ENCODE measurements at places on chromosomes 4 and X.

GRCh38 chrX:96770315-96770714 is 85.7 kb downstream of the DIAPH2 start:
- DNase-seq: no peak

DNA sequence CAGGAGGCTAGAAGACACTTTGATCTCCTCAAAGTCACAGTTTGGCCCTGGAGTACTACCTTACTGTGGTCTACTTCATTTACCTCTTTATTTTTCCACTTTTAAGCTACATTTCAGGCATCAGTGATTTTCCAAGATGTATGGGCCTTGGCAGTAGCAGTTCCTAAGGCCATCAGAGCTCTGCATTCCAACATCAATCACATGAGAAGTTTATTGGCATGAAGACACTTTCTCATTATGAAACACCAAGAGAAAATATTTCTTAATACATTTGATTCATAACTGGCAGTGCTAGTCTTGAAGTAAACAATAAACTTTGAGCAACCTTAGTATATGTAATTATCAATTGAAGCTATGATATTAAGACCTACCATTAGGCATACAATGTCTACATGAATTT is 178.1 kb downstream of the IL15 start:
- DNase-seq: no peak

GRCh38 chr4:42596918-42597317 is 60.0 kb downstream of the ATP8A1 start:
- no peak for DNase-seq

GRCh38 chr4:113358784-113359183 is 309.3 kb downstream of the ANK2 start:
- no peak for DNase-seq

DNA sequence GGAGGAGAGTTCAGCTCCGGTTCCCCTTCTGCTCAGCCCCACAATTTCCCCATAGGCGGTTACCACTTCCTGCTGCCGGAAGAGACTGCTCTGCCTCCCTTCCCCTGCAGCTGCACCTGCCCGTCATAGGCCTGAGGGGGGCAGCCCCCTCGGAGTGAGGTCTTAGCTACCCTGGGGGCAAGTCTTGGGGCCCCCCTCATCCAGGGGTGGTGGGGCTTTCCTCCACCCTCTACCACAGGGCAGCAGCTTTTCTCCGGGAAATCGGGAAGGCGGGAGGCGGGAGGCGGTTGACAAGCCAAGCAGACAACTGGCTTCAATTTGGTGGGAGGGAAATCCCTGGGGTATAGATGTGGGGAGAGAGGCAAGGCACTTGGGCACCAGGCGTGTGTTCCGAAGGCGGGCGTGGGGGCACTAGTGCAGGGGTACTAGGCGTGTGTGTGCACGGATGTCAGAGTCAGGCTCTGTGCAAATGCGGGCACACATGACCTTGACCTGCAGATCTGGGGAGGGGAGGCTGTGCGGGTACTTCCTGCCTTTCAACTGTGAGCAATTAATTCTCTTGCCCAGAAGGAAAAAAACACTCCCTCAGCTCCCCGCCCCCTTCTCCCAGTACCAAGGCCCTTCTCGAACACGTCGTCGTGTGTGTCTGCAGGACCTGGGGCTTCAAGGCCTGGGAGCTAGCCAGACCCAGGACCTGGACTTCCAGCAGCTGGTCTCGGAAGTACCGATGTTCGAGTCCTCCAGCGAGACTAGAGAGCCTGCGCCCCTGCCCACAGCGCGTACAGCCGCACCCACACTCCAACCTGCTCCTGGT is 1.0 kb upstream of the ARHGAP4 start:
- no peak for DNase-seq

GRCh38 chr4:100075056-100075455 is 115.2 kb downstream of the DDIT4L start:
- DNase-seq: no peak

DNA sequence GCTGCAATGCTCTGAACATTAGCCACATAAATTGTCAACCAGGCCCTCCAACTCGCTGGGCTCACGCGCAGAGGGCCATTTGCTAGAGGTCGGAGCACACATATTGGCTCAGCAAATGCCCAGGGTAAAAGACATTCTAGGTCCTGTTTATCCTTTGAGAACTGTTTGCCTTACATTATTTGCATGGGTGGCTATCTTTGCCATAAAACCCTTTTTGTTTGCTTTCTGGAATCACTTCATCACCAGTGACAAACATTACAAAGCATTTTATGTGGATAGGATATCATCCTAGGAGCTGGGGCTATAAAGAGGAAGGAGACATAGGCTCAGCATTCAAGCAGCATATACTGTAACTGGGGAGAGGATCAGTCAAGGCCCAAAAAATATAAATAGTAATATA is 149.2 kb upstream of the RAI2 start:
- DNase-seq: no peak

DNA sequence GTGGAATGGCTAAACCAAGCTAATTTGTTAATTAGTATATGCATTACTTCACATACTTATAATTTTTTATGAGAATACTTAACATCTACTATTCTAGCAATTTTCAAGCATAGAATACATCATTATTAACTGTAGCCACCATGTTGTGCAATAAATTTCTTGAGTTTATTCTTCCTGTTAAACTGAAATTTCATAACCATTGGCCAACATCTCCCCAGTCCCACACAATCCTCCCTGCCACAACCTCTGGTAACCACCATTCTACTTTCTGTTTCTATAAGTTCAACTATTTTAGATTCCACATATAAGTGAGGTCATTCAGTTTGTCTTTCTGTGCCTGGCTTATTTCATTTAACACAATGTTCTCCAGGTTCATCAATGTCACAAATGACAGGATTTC is 208.5 kb downstream of the PPP4R3C start:
- DNase-seq: no peak

- DNase-seq: no peak
These were observed 78.8 kb upstream of the GPR174 start for GRCh38 chrX:79065696-79066095.

All from iPS DF 6.9 (cell line).